ENCODE measurements at places on chromosomes 7 and 10. TPM values are rescaled to one million over a fixed set of nuclear protein-coding genes. Genes with fewer than 3 reads are reported as not detected.

Gene BLNK
- total RNA-seq = 55.4 TPM

Gene SFRP4
- 9.1 TPM for total RNA-seq

Gene CALHM3
- total RNA-seq = 0.52 TPM

Gene ADCK2
- total RNA-seq = 21.1 TPM

GRCh38 chr10:91796331-91797047 lies 1.7 kb upstream of the TNKS2 start:
- DNase-seq = peak; percentile 66

DNA sequence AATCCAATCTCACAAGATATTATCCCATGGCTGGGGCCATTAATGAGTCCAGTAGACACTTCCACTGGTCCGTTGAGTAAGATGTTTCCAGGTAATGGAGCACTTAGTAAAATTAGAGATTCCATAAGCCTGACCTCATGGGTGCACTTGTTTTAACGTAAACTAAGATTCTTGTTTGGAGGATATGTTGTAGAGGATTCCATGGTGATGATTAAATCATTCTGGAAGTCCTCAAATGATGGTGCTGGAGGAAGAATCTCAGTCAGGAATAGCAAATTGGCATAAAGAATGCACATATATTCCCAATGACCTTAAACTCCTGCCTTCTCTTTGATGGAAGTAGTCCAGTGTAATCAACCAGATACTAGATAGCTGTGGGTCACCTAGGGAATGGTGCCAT lies 161.9 kb upstream of the PCLO start:
- DNase-seq = no peak

GRCh38 chr10:102620138-102620590 lies 24.1 kb upstream of the TRIM8 start:
- no peak for DNase-seq

DNA sequence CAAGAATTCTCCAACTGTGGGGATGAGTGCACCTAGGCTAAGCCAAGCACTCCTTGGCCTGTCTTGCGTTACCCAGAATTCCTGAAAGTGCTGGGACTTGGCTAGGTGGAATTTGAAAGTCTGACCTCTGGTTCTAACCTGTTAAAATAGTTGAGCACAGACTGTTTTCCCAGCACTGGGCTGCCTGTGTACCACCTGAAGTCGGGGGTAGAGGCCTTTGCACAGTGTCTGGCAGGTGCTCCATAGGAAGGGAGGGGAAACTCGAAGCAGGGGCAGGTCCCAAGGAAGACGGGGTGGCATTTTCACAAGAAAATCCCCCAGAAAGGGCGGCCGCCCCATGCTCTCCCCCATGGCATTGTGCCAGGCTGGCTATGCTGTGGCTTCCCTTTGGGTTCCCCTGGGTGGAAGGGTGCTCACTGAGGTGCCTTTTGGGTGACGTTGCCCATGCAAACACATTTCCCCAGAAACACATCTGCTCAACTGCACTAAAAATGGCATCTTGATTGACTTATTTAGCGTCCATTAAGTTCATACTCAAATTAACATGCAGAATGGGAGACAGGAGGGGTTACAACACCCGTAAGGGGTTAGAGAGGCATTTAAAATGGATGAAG lies 62.9 kb downstream of the SYPL1 start:
- DNase-seq = no peak

Data from body of pancreas (tissue), 4 donors.